ENCODE measurements at places on chromosomes 1 and 21.
A peak's percentile ranks its signal among the peaks of the same experiment; 100 is the strongest.

- no peak for DNase-seq
Observed at GRCh38 chr1:68624233-68624632, 127.4 kb upstream of the DEPDC1 start.

GRCh38 chr21:31957631-31958030 lies 84.8 kb downstream of the HUNK start:
- DNase-seq, result peak; percentile 19

DNA sequence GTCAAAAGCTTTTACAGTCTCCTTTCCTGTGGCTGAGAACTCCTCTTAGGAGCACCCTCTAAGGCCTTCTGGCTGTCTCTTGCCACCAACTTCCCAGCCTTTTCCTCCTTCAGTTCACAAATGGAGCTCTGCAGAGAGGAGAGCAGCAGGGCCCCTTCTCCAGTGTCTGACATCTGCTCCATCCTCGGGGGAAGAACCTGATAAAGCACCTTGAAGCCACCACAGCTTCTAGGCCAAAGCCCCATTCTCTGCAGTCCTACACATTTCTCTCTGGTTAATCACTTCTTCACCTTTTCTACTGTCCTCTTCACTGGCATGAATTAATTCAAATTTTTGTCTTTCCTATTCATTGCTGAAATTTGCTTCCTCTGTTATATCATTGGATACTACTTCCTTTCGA lies 378.1 kb upstream of the POU3F1 start:
- no peak for DNase-seq

GRCh38 chr1:94329276-94329675 lies 88.9 kb upstream of the ABCD3 start:
- no peak for DNase-seq

GRCh38 chr1:230394134-230394533 lies 32.0 kb downstream of the PGBD5 start:
- DNase-seq, result no peak

DNA sequence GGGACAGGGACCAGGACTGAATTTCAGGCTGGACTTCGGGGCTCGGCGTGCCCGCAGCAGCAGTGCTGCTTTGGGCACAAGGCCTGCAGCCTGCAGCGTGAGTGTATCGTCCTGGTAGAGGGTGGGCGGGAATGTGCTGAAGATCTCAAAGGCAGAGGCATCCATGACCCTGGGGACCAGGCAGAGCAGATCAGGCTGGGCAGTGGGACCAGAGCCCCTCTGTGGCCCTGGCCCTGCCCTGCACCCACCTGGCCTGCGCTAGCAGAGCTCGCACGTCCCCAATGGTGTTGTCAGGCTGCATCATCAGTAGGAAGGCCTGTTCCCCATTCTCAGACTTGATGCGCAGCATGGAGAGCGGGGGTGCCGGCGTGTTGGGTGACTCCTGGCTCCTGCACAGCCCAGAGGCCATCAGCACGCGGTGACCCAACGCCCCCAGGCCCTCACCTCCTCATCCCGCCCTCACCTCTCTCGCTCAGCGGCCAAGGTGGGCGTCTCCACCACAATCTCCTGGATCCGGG lies 2.6 kb downstream of the SH3BGRL3 start:
- DNase-seq, result no peak

Measured in activated naive CD4-positive, alpha-beta T cell treated with anti-CD3 and anti-CD28 coated beads for 36 hours (primary cell).